ENCODE measurements at places on chromosomes 5 and 9.

- DNase-seq = no peak
Measured at GRCh38 chr9:130262061-130262745, 3.4 kb upstream of the HMCN2 start.

- no peak for DNase-seq
Measured at GRCh38 chr9:130532426-130533080, 46.8 kb upstream of the FUBP3 start.

- no peak for DNase-seq
Measured at GRCh38 chr9:90393365-90394152, 249.1 kb downstream of the DIRAS2 start.

- no peak for DNase-seq
Measured at GRCh38 chr5:93336330-93337110, 244.5 kb downstream of the NR2F1-AS1 start.

DNA sequence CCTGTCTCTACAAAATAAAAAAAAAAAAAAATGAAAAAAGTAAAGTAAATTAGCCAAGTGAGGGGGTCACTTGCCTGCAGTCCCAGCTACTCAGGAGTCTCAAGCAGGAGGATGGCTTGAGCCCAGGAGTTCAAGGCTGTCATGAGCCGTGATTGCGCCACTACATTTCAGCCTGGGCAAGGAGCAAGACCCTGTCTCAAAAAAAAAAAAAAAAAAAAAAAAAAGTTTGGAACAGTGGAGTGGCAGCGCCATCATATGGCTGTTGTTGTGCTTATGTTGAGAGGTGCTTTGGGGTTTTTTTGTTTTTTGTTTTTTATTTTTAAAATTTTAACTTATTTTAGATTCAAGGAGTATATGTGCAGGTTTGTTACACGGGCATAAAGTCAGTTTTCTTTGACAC is 3.6 kb downstream of the BRIX1 start:
- DNase-seq = no peak

- DNase-seq = peak; percentile 47
Measured at GRCh38 chr5:139747583-139748504, 47.8 kb upstream of the PSD2 start.

GRCh38 chr9:136714893-136715274 is 2.5 kb downstream of the DIPK1B start:
- no peak for DNase-seq

DNA sequence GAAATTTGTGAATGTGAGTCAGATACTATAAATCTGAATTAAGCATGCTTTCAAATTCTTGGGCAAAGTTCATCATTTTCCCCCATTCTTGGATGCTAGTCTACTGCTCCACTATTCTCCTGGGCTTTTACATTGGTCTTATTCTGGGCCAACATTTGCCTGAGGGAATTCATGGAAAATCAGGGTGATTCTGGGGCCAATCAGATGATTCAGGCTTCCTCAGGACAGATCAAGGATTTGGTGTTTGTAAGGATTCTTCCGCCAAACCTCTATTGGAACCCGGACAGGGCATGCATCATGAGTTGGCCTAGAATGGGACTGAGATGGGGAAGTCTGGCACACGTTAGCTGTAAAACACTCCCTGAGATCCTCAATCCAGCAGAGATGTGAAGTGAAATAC is 113.8 kb downstream of the MEF2C start:
- DNase-seq = peak; percentile 62
